ENCODE measurements at places on chromosomes 5 and 9.

DNA sequence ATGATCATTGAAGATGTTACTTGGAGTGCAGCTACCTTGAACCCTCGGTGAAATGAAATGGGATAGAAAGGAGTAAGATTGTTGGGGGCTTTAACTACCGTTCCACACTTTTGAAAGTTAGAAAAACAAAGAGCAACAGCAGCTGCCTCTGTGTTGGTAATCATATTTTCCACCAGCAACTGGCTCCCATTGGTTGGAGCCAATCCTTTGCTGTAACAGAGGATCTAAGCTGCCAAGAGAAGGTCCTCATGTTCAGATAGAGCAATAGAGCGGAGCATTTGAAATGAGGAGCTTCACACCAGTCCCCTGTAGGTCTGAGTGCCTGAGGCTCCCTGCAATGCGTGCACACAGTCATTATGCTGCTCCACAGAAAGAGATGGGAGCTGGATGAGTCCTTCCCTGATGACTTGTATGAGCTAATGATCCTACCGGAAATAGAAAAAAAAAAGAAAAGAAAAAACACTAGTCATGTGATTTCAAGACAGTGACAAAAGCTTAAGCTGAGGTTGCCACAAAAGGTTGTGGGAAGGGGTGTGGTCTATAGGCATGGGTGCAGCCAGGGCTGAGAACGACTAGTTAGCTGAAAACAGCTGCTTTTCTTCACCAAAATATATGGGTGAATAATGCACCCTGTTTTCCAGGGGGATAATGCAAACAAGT, 300.7 kb downstream of the MLLT3 start:
- no peak for DNase-seq

DNA sequence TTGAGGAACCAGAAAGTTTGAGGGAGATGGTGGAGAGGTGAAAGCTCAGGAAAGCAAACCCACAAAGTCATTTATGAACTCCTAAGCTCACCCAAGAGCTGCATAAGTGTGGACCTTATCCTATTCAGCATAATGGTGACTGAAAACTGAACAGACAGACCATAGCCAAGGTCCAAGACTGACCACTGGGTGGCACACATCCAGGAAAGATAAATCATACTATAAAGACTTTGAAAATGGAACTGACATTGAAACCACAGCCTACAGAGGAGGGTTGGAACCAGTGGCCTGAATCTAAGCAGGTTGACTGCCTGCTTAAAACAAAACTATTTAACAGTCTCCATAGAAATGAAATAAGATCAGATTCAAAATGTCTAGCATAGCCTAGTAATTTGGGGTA, 121.0 kb upstream of the RGS7BP start:
- no peak for DNase-seq

- DNase-seq, result no peak
Observed at GRCh38 chr9:100083448-100084127, 15.2 kb downstream of the ERP44 start.

GRCh38 chr5:10227379-10227778, 22.3 kb downstream of the ATPSCKMT start:
- DNase-seq, result no peak

- DNase-seq, result no peak
Observed at GRCh38 chr5:145988993-145989392, 52.6 kb downstream of the SH3RF2 start.

DNA sequence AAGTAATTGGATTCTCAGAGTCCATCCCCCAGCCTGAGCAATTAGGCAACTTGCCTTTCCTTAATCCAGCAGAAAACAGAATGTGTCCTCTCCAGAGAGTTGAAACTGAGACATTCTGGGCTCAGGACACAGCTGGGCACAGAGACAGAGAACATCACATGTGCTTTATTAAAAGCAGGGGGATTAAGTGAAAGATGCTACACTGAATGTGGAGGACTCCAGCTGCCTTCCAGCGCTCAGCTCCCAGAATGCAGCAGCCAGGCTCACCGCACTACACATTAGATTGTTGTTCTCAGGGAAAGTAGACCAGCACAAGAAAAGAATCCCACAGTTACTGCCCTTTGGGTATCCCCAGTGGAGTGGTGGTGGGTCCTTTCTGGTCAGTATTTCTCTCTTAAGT, 141.6 kb upstream of the IL12B start:
- no peak for DNase-seq

DNA sequence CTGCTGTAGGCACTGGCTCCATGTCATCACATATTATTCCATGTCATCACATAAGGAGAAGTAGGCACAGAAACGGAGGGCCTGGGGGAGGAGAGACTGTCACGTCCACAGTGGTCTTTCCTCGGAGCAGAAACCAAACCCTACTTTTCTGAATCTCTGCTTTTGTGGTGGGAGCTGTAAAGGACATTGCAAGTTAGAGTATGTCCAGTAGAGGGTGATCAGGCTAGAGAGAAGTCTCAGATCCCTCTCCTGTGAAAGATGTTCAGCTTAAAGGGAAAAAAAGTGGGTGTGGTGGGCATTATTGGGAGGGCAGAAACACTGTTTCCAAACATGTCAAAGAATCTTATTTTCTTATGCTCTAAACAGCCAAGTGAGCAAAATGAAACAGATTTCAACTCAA, 19.4 kb upstream of the FBP2 start:
- no peak for DNase-seq

DNA sequence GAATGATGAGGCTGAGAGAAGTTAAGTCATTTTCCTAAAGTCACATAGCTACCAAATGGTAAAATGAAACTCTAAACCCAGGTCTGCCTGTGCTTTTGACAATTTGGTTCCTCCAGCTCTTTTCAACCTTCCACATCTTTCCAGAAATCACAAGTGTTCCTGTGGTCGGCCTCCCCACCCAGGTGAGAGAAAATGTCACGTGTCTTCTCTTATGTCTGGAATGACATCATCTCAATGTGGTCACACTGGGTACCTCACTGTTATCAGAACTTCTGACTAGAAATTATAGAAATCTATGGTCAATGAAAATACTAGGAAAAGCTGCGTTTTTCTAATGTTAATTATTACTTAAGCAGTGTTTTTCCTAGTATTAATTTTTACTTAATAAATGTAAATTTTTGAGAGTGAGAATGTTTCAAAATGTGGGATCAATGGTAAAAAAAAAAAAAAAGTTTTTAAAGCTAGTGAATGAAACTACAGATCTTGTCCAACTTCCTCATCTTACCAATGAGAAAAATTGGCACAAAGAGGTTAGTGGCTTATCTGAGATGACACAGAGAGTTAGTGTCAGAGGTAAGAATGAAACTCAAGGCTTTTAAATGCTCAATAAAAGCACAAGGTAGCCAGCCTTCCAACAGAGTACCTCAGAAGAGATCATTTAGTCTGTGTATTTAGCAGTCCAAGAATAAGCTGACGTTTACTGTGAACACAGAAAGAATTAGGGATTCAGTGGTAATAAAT, 228.7 kb upstream of the NR4A3 start:
- no peak for DNase-seq

- DNase-seq, result no peak
Observed at GRCh38 chr9:118281772-118282171, 577.6 kb downstream of the TLR4 start.

- DNase-seq, result no peak
Observed at GRCh38 chr5:75509956-75510355, 1.5 kb downstream of the CERT1 start.
